ENCODE measurements at places on chromosomes 12 and 14.

DNA sequence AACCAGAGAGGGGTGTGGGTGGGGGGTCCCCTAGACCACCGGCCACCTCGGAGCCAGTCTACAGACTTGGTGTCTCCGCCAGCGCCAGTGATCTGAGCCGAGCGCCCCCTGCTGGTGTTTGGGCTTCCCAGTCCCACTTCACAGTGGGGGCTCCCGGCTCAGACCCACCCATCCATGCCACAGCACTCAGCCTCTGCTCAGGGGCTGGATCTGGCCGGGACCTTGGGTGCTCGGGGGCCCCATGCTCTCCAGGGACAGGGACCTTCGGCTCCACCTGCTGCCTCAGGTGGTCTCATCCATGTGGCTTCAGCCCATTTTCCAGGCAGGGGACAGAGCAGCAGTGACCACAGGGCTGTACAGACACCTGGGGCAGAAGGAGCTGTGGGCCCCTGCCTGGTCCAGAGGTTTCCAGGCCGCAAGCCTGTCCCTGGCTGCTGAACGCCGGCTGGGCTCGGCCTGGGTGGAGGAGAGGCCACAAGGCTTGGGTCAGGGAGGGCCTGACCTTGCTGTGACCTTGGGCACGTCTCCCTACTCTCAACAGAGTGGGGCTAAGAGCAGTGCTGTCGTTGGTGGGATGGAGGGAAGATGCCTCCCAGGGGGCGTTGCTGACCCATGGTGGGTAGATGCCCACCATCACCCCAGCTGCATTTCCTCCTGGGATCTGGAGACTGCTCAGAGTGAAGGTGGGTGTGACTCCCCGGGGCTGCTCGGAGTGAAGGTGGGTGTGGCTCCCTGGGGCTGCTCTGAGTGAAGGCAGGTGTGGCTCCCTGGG is 86.3 kb downstream of the KIF26A start:
- no peak for DNase-seq

DNA sequence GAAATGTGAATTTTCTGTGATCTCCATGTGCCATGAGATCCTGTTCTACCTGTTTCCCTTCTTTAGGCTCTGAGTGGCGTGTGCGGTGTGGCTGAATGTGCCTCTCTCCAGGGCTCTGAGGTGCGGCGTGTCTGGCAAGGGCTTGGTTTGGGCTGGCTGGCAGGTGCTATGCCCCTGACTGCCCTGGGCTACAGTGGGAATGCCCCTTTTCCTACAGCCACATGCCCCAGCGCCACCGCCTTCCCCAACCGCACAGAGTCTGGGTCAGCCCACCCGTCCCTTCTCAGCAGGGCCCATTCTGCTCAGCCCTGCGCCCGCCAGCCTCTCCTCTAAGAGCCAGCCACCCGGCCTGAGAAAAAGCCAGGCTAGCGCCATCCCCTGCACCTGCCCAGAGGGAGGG is 24.7 kb downstream of the BTBD6 start:
- no peak for DNase-seq

DNA sequence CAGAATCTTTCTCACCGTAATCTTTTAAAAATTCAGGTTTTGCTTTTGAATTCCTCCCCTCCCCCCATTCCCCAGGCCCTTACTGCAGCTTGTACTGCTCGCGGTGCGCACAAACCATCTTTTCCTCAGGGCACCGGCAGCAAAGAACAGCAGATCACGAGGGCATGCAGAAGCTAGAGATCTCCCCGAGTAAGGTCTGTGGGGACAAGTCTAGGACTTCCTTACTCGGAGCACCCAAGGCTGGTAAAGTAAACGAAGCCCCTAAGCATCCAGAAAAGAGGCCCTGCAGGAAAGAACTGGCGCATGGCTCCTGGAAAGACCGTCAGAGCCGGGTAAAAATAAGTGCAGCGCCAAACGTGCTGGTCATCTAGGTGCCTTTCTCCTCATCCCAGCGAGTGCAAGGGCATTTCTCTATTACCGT is 727 bp downstream of the LDHB start:
- no peak for DNase-seq

GRCh38 chr14:69055125-69055524 is 76.0 kb upstream of the ACTN1 start:
- DNase-seq = no peak

- DNase-seq = no peak
Measured at GRCh38 chr14:101122237-101123141, 219.0 kb upstream of the RTL1 start.

GRCh38 chr12:57927086-57927485 is 14.3 kb upstream of the ATP23 start:
- no peak for DNase-seq

- DNase-seq = no peak
Measured at GRCh38 chr12:105330931-105331804, 677 bp downstream of the C12orf75 start.

DNA sequence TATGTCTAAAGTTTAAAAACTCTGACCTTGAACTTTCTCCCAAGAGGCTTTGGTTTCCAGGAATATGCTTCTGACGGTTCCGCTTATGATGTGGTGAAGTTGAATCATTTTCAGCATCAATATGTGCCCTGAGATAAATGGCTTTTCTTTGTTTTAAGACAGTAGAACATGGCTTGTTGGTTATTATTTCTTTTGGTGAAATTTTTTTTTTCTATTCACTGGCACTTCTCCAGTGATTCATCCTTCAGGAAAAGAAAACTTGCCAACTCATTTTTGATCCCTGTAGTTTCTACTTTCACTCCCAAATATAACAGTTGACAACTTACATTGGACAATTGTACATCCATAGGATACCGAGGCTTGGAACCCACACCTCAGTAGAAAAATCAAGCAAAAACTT is 1301.2 kb upstream of the FLRT2 start:
- DNase-seq = no peak

DNA sequence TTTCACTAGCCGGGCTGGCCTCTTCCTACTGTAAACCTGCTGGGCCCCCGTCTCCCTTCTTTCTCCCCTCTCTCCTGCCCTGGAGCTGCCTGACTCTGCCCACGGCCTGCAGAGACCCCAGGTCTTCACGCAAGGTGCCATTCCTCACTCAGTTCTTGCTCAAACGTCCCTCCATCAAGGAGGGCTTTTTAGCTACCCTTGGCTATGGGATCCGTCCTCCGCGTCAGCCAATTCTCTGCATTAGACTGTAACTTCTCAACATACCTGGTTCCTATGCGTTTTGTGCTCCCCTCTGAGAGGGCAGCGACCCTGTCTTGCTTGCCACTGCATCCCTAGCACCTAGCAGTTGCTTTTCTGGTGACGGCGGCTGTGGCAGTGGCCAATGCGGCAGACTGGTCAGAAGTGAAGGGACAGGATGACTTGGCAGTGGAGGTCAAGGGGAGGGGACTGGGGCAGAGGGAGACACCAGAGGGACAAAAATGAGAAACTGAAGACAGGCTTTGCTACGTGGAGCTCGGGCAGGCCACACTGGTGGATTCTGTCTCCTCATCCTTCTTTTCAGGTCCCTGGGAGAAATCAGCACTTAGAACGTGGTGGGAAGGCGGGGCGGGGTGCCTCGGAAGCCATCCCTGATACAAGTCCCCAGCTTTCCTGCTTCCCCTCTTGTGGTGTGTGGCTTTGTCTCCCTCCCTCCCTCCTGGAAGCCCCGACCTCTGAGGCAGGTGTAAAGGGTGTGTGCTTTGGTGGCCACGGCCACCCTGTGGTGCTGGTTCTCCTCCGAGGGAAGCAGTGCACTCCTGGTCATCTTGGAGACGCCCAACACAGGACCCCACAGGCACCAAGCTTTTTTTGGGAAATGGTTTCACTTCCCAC is 1.8 kb downstream of the B3GNT4 start:
- DNase-seq = no peak

DNA sequence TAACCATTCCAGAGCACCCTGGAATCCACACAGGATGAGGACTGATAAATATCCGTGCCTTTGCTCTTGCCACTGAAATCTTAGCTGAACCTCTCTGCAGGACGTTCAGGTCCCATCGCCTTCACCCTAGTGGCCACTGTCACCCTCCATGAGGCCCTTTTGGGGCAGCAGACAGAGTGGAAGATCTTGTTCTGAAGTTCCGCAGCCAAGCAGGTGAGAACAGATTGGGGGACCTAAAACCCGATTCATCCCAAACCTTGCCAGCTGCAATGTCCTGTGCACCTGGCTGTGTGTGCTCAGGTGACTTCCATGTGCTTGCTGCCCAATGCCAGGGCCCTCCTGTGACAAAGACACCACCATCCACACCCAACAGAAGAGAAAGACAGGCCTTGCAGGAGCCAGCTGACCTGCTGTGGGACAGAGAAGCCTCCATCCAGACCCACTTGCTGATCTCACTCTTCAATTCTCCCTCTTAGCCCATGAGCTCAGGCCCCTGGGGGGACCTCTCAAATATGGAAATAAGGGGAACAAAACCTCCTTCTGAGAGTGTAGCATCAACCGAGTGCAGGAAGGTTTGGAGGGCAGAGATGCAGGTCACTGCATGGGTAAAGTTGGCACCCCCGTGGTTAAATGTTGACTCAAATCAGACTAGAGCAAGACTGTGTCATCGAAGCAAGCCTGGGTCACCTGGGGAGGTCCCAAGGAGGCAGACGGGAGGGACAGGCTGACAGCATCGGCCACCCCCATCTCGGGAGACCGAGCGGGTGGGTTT is 308.7 kb upstream of the DIO3 start:
- DNase-seq = no peak

GRCh38 chr14:67242168-67242420 is 859 bp downstream of the PALS1 start:
- no peak for DNase-seq

DNA sequence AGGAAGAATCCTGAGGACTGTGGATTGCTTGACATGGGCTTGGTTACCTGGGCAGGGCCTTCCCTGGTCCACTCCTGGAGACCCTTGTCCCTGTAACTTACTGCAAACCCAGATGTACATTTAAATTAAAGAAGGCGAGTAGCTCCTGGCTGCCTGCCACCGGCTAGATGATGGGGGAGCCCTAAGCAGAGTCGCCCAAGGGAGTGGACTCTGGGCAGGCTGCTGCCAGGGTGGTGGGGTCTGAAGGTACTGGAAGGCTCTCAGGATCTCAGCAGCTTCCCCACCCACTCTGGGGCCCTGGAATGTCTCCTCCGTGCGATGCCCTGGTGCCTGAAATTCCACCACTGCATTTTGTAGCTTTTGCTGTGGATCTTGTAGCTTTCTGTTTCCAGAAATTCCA is 74.7 kb downstream of the FBXL14 start:
- DNase-seq = no peak

DNA sequence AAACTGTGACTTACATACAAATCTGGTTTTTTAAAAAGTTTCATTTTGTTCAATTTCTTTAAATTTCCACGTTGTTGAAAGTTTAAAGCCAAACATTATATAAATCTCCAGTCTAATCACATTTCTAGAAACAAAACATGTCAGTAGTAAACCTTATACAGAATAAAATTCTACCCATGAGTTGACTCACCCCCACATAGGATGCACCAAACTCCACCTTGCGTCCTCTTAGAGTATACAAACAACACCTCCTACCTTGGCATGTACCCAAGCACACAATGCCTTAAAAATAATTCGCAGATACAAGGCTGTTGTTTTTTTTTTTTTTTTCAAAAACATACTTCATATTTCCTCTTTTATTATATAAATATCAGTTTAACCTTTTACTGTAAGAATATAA is 3.3 kb downstream of the FBXL14 start:
- no peak for DNase-seq

GRCh38 chr14:103196716-103197115 is 73.5 kb downstream of the TNFAIP2 start:
- DNase-seq = no peak

- no peak for DNase-seq
Measured at GRCh38 chr14:78028471-78028870, 141.7 kb upstream of the NRXN3 start.

- no peak for DNase-seq
Measured at GRCh38 chr14:100291305-100292075, 14.8 kb downstream of the SLC25A29 start.

- no peak for DNase-seq
Measured at GRCh38 chr14:68210729-68211299, 391.2 kb downstream of the RAD51B start.

DNA sequence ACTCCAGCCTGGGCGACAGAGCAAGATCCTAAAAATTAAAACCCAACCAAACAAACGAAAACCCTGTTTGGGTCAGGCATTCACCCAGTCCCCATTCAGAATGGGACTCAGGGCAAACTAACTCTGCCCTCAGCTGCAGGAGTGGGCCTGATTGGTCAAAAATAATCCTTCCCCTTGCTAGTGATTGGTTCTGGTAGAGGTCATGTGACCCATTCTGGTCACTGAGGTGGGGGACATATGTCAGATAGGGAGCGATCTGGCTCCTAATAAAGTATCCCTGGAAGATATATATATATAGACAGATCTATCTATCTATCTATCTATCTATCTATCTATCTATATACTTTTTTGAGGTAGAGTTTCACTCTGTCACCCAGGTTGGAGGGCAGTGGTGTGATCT is 29.5 kb upstream of the MED13L start:
- DNase-seq = no peak

DNA sequence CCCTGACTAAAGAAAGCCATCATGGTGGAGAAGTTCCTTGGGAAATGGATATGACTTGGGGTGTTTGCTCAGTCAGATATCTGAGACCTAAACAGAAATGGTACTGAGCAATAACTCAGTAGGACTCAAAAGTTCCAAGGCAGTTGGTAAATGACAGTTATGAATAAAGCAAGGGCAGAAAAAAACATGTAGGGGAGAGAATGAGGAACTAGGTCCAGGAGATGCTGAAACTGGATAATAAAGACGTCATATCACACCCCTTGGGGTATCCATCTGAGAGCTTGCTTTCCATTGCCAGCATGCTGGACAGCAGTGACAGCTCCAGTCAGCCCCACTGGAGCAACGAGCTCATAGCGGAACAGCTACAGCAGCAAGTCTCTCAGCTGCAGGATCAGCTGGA is 37.5 kb downstream of the RPGRIP1 start:
- no peak for DNase-seq

DNA sequence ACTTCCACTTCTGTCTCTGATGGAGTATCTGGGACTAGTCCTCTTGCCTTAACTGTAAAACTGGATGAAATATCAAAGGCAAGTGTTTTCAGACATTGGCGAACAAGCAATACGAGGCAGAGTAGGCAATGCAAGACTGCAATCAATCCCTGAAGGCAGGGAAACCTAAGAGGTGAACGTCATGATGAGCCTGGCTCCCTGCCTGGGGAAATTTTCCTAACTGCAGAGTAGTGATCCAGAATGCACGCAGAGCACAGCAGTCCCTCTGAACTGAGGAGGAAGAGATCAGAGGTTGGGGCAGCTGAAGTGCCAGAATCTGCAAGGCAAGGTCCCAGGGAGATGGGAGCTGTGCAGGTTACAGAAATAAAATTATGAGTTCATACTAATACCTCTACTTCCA is 18.5 kb downstream of the BHLHE41 start:
- DNase-seq = no peak

- DNase-seq = peak; percentile 69
Measured at GRCh38 chr14:76812422-76813383, at the start of gene ANGEL1. ANGEL1 (minus strand) TSS chr14:76812882; CDS start chr14:76812827, 55 bp downstream.

DNA sequence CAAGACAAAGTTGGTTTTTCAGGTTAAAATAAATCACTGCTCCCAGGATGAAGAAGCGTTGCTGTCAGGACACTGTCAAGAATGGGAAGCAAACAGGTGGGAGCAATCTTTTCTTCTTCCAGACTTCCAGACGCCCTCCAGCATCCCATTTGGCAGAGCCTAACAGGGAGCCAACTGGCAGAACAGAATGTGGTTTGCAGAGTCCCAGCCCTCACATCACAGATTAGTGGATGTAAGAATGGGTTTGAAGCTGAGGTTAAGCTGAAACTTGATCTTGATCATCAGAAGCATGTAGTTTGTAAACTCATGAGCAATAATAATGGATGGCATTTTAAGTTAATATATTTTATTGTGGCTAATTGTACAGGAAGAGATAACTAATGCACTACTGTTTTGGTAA is 636.4 kb downstream of the SLC6A15 start:
- no peak for DNase-seq
